ENCODE measurements at places on chromosomes 4 and X.

DNA sequence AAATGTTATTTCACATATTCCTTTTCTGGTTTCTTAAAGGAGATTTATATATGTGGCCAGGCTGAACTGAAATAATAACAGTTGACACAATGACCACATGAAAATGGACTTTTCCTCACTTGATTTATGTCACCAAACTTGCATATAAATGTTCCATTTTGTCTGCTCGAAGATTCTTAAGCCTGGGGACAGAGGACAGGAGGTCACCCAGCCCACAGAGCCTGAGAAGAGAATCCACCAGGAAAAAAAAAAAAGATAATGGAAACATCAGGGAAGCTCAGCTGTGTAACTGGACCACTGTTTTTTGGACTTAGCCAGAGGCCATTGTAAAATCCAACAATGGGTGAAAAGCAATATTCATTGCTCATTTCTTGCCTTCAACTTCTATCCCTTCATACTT, 359.0 kb upstream of the FGF16 start:
- DNase-seq, result no peak

- DNase-seq, result no peak
Measured at GRCh38 chr4:176321589-176321988, 1.8 kb downstream of the SPCS3 start.

GRCh38 chrX:154369449-154370299, 4.8 kb downstream of the FLNA start:
- DNase-seq, result peak; percentile 86

DNA sequence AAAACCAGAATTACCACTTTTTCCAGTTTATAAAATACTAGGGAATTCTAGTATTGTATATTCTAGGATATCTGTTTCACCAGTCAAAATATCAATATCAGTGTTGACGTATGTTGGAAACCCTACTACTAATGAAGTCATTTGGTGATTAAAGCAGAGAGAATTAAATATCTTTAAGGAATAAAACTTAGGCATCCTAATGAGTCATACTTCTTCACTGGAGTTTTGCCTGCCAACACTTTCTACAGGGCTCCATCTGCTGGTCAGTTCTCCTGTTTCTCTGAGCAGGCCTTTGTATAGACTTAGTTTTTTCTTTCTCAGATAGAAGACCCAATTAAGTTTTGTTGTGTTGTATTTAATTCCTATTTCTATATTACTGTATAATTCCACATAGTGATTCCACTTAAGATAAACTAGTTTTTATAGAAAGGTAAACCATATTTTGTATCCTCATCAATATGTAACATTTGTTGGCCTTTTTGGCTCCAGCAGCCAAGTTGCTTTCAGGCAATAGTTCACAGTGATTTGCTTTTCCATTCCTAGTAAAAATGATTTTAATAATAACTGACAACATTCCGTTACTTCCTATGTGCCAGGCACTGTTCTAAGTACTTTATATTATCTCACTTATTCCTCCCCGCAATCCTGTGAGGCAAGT, 3.5 kb downstream of the AP1AR start:
- peak; percentile 47 for DNase-seq

GRCh38 chr4:62512271-62512670, 1312.1 kb downstream of the ADGRL3 start:
- no peak for DNase-seq
